RCC 7860 (cell line): ENCODE measurements at places on chromosomes 4 and X.
A peak's percentile ranks its signal among the peaks of the same experiment; 100 is the strongest.

- no peak for DNase-seq
These were observed 26.7 kb downstream of the SH3RF1 start for GRCh38 chr4:169243825-169244609.

DNA sequence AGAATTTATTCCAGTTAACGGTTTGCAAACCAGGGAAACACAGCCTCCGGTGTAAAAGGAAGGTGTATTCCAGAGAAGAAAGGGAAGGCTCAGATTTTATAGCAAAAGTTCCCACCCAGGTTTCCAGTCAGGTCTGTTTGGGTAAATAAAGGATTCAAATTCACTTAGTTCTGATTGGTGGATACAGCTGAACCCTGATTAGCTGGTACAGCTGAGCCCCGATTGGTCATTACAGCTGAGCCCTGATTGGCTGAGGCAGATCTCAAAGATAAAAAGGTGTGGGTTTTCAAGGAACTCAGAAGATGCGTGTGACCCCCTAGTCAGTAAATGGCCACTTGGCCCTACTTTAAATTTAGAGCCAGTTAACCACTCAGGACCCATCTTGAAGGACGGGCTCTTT, 6.6 kb downstream of the CLRN2 start:
- DNase-seq, result no peak

- DNase-seq, result no peak
These were observed 483.6 kb downstream of the BCOR start for GRCh38 chrX:39613997-39614679.

- DNase-seq, result peak; percentile 4
These were observed 13.0 kb upstream of the HELT start for GRCh38 chr4:185005219-185005819.

- DNase-seq, result no peak
These were observed 5.2 kb upstream of the CXCL2 start for GRCh38 chr4:74104145-74104544.

DNA sequence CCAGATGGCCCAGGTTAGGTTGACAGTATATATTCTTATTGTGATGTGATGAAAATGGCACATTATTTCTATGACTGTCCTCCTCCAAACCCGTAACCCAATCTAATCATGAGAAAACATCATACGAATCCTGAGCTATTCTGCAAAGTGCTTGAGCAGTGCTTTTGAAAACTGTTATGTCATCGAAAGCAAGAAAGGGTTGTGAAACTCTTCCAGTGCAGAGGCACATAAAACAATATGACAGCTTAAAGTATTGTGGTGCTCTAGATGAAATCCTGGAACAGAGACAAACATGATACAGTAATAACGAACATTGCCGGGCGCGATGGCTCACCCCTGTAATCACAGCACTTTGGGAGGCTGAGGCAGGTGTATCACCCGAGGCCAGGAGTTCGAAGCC, 1648.0 kb downstream of the STIM2 start:
- no peak for DNase-seq

DNA sequence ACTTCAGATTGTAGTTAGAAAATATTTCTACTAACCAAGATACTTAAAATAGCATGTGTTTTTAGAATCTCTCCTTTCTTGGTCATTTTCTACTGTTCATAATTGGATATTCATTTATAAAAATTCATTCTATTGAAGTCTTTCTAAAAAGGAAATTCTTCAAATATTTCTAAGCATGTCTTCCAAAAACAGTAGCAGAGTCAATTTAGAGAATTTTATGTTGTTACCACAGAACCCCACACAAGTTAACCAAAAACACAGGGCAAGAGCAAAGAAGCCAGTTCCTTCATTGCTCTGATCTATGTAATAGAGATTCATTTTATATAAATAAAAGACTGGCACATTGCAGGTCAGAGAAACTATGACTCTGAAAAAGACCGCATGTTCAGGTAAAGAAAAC, 345.1 kb upstream of the PITX2 start:
- no peak for DNase-seq

DNA sequence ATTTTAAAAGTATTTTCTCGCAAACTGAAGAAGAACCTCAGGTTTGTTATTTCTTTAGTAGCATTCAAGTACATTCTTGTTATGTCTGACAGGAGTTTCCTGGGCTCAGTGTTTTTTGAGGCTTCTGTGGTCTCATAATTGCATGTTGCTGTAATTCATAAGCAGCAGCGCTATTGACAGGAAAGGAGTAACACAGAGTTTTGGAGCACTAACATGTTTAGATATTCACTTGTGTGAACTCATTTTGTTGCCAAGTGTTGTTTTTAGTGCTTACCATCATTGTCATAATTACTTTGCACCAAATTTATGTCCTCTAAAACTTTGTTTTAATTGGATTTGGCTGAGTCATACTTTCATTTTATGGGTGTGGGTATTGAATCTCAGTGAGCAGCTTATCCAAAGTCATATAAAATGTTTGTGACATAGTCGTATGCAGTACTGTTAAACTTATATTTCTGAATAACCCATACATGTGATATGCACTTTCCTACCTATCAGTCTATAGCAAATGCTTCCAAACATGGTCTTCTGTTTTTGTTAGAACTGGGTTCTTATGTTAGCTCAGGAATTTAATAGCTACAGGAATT, 358.7 kb upstream of the CTSO start:
- DNase-seq, result no peak

DNA sequence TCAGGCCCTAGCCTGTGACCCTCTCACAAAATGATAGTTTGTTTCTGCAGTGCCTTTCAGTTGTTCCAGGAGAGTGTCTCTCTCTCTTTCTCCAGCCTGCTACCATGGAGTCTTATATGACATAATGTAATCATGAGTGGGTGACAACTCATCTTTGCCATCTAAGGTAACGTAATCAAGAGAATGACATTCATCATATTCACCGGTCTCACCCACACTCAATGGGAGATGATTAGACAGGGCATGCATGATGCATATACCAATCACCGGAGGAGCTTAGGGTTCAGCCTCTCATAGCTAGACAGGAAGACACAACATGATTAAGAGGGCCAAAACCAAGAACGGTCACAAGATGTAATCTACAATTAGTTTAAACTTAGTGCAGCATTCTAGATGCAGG, 97.1 kb upstream of the FAM9B start:
- peak; percentile 81 for DNase-seq

GRCh38 chrX:136268051-136269048, 17.1 kb upstream of the MAP7D3 start:
- no peak for DNase-seq

- no peak for DNase-seq
These were observed 30.3 kb downstream of the RGS12 start for GRCh38 chr4:3323071-3323481.

DNA sequence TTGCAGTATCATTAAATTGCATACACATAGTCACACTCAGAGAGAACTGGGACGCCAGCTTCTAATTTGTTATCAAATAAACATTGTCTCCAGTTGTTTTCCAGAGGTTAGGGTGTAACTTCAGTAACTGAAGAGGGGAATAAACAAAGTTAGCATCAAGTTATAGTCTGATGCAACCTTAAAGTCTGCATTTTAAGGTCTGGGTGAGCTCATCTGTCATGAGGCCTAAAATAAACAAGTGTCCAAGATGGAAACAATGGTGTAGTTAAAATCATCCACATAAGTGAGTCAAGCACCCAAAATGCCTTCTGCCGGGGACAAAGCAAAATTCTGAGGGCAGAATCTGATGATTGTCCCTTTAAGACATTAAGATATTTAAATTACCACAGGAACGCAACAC, 70.3 kb upstream of the EMCN start:
- DNase-seq, result no peak

GRCh38 chr4:150493851-150494250, 88.1 kb upstream of the MAB21L2 start:
- DNase-seq, result no peak

- no peak for DNase-seq
These were observed 98.9 kb downstream of the FAM13A start for GRCh38 chr4:88958080-88958479.

GRCh38 chr4:21649391-21650090, 299.0 kb downstream of the KCNIP4 start:
- DNase-seq, result no peak

DNA sequence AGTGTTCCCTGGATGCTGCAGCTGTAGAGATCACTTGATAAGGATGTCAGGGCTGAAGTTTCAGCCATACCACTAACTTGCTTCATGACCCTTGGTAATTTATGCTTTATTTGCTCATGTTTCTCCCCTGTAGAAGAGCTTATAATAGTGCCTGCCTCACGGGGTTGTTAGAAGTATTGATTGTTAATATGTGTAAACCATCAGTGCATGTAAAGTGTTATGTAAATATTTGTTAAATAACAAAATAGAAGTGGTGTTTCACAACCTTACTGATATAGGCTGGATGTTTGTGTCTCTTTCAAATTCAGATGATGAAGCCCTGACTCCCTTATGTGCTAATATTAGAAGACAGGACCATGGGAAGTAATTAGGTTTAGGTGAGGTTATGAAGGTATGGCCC, 1.5 kb upstream of the CXCL2 start:
- no peak for DNase-seq

- peak; percentile 32 for DNase-seq
These were observed 119.1 kb upstream of the OTUD4 start for GRCh38 chr4:145299380-145300076.

DNA sequence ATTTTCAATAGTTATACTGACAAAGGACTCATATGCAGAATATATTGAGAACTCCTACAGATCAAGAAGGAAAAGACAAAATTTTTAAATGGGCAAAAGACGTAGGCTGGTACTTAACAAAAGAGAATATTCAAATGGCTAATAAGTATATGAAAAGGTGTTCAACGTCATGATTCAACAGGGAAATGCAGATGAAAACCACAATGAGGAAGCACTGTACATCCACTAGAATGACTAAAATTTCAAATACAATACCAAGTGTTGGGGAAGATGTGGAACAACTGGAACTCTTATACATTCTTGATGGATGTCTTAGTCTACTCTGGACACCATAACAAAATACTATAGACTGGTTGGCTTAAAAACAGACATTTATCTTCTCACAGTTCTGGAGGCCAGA, 1.3 kb upstream of the MRFAP1L1 start:
- no peak for DNase-seq

DNA sequence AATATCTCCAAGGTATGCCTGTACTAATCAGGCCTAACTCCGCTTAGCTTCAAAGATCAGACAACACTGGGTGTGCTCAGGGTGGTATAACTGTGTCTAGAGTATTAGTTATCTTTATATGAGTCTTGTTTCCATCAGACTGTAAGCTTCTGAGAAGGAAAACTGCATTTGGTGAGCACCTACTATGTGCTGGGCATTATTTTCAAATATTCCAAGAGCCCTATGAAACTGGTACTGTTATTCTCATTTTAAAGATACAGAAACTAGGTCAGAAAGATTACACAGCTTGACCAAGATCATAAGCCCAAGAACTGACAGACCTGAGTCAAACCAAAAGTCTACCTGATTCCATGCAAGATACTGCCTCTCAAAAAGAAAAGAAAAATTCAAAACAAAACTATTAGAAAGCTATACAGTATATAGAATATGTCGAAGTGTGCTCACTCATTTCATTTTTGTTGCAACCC, 44.4 kb downstream of the LRBA start:
- no peak for DNase-seq

DNA sequence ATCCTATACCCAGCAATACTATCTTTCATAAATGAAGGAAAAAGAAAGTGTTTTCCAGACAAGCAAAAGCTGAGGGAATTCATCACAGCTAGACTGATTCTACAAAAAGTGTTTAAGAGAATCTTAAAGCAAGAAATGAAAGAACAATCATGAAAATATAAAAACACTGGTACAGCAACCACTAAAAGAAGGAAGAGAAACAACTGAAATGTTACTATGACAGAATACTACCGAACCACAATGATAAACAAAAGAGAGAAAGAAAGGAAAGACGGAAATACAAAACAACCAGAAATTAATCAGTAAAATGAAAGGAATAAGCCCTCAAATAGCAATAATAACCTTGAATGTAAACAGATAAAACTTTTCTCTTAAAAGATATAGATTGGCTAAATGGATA, 110.8 kb upstream of the AFF2 start:
- no peak for DNase-seq

DNA sequence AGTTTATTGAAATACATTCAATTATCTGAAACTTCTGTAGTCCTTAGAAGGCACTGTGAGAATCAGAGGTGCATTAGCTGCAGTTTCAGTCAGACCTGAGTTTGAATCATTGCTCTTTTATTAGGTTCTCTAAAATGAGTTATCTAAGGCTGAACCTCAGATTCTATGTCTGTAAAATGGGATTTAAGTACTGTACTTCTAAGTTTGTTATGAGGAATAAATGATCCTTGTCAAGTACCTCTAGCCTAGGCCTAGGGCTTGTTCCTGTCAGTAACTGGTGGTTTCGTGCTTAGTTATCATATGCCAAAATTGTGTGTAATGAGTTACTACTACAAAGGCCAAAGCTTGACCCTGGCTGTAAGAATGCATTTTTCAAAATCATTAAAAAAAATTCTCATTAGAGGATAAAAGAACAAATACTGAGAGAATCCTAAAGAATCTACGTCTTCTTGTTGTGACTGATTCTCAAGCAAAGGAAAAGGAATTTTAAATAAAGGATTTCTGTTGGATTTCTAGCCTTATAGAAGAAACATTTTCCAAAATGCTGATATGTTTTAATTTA, 65.8 kb downstream of the SLIT2 start:
- no peak for DNase-seq

DNA sequence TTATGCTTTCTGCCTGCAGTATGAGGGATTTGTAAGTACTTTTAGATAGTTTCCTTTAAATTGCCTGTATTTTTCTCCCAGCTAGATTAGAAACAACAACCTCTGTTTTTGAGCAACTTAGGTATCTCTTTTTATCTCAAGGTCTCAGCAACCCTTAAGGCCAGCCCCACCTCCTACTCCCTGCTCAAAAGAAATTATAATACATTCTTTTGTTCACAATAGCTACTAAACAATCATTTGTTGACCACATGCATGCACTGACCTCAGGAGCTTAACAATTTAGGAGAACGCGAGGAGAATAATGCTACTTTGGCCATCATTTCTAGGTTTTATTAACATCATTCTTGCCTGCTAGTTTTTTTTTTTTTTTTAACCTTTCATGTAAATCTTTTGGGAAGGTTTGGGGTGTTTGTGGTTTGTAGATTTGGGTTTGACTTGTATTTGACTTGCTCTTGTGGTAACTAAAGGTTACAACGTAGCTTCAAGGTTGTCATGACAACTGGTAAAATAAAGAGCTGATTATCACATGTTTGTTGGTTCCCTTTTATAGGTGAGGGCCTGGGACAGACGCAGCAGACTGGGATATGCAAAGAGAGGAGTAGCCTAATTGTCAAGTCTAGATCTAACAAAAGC, 145.4 kb upstream of the PLAC1 start:
- no peak for DNase-seq

- DNase-seq, result no peak
These were observed 24.4 kb downstream of the TMEM144 start for GRCh38 chr4:158234671-158235070.

GRCh38 chr4:145058256-145058655, 39.7 kb downstream of the ANAPC10 start:
- DNase-seq, result no peak
